ENCODE measurements at places on chromosomes 13 and 19. TPM values are rescaled to one million over a fixed set of nuclear protein-coding genes. Genes with fewer than 3 reads are reported as not detected.

Gene ASPDH
- not detected for total RNA-seq

Gene DAPK3
- total RNA-seq: 203 TPM

Gene KIR2DL1
- total RNA-seq: not detected

Gene FBN3
- total RNA-seq: not detected

Gene OR7C1
- total RNA-seq: not detected

Gene KXD1
- 58.0 TPM for total RNA-seq

Gene PKN1
- total RNA-seq: 439 TPM

Gene KLK7
- total RNA-seq: not detected

Gene OR10H1
- not detected for total RNA-seq

Gene NHLRC3
- 13.4 TPM for total RNA-seq

Gene AMER2
- total RNA-seq: not detected

Gene B3GLCT
- 23.3 TPM for total RNA-seq

Gene ZNF534
- not detected for total RNA-seq

Gene C13orf42
- not detected for total RNA-seq

Gene SIGLEC10
- not detected for total RNA-seq

Gene MISP
- total RNA-seq: 0.05 TPM

Gene GPI
- 344 TPM for total RNA-seq

Gene SMIM44
- total RNA-seq: not detected

Gene HSH2D
- total RNA-seq: not detected

Gene CBARP
- 2.7 TPM for total RNA-seq

Gene CGB2
- total RNA-seq: not detected

Gene ZNF350
- total RNA-seq: 11.2 TPM

Gene MTUS2
- not detected for total RNA-seq

Gene RASGRP4
- not detected for total RNA-seq

Gene CEACAM8
- total RNA-seq: not detected

Gene CLPTM1
- 28.9 TPM for total RNA-seq

Gene APOC4
- total RNA-seq: not detected

All from dermis blood vessel endothelial cell (primary cell).